ENCODE measurements at places on chromosomes 13 and 19.

- no peak overlapping the region for H3K27ac ChIP-seq
- no peak for DNase-seq
- H3K36me3 ChIP-seq, result no peaks in the 10 kb centered on the region
- no peaks in the 10 kb centered on the region for H3K27me3 ChIP-seq
Measured at GRCh38 chr19:46591254-46591653, 9.9 kb upstream of the CALM3 start.

DNA sequence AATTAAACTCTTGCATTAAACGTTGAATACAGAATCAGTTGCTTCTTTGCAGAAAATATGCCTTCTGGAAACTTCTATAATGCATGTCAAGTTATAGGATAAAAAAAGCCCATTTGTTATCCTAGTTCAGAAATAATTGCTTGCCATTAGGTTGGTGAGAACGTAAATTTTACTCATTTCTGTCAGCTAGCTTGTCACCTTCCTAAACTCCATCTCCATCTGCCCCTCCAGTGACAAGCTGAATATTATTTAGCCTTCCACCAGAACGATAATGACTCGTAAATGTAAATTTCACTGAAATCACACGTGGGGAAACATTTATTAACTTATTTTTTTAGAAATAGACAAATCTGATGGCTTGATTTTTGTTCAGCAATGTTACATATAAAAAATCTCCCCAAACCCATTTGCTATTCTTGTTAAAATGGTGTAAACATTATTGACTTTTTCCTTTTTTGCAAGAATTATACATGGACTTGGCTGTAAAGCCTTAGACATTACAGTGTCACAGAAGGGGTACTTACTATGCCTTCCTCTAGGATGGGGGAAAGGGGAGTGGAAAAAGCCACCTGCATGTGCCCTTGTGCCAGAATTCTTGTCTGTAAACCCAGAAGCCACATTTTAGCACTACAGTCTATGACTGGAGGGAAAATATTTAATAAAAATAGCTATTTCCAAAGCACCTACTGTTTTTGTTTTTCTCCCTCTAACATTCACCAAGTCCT is 326.8 kb downstream of the OXGR1 start:
- H3K27ac ChIP-seq, result no peak overlapping the region
- no peak overlapping the region for H3K4me3 ChIP-seq
- no peaks in the 10 kb centered on the region for H3K4me1 ChIP-seq
- H3K36me3 ChIP-seq, result no peaks in the 10 kb centered on the region
- no peaks in the 10 kb centered on the region for H3K27me3 ChIP-seq
- DNase-seq, result no peak

DNA sequence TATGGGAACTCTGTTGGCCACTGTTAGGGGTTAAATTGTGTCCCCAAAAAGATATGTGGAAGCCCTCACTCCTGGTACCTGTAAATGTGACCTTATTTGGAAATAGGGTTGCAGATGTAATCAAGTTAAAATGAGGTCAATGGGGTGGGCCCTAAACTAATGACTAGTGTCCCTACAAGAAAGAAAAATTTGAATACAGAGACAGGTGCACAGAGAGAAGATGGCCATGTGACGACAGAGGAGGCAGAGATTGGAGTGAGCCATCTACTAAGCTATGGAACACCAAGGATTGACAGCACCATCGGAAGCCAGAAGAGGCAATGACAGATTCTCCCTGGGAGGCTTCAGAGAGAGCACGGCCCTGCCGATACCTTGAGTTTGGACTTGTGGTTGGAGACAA is 16.5 kb downstream of the POU2F2 start:
- peaks cover 15% of the 10 kb centered on the region for H3K4me1 ChIP-seq
- peaks cover 44% of the 10 kb centered on the region for H3K36me3 ChIP-seq
- H3K27me3 ChIP-seq, result no peaks in the 10 kb centered on the region
- peak overlapping the region; percentile 33 for H3K27ac ChIP-seq
- H3K4me3 ChIP-seq, result no peak overlapping the region

GRCh38 chr19:44738603-44739558 is 9.6 kb upstream of the BCL3 start:
- H3K27ac ChIP-seq, result no peak overlapping the region
- DNase-seq, result peak; percentile 19
- H3K36me3 ChIP-seq, result no peaks in the 10 kb centered on the region
- no peak overlapping the region for H3K4me3 ChIP-seq
- H3K27me3 ChIP-seq, result no peaks in the 10 kb centered on the region

DNA sequence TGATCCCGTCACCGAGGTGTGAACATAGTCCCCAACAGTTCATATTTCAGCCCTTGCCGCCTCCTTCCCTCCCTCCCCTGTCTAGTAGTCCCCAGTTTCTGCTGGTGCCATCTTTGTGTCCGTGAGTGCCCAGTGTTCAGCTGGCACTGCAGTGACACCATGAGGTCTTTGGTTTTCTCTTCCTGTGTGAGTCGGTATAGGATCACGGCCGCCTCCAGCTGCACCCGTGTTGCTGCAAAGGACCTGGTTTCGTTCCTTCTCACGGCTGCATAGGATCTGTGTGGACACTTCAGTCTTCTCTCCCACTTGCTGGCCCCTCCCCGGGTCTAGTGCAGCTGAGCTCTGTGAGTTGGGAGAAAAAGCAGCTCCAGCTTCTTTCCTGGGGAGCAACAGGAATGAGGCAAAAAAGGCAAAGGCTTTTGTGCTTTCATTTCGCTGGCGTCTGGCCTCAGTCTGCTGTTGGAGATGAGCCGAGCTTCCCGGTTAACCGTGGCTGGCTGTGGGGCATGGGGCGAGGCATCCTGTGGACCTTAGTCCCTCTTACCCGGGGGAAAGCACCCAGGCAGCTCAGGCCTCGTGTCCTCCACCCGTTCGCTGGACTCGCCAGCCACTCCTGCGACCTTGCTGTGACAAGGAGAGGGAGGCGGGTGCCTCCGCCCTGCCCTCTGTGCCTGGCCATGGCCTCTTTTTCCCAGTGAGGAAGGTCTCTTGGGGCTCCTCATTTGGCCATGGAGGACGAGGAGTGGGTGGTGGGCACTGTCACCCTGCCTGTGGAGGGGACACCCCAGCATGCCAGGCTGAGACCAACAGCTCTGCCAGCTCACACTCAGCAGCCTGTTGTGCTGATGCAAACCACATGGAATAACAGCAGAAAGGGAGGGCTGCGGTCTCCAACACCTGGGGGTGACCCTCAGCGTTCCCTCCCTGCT is 196.5 kb downstream of the TEX29 start:
- H3K4me1 ChIP-seq, result no peaks in the 10 kb centered on the region
- no peak overlapping the region for H3K27ac ChIP-seq
- no peak for DNase-seq
- H3K36me3 ChIP-seq, result no peaks in the 10 kb centered on the region

DNA sequence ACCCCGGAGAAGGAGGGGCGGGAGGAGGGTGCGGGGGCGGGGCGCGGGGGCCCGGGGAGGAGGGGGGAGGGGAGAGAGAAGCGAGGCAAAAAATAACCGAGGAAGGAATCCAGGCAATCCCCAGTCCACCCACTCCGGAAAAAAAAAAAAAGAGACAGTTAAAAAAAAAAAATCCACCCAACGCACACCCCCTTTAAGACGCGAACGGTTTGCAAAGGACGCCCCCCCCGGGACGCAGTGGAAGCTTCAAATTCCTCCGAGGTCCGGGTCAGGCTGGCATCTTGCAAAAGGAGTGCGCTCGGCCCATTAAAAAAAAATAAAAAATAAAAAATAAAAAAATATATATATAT is at the start of gene CACNA1A:
TSS of gene CACNA1A (minus strand) at position 9 of the 350 bp plus-strand sequence. CDS start 255 bp downstream, outside the sequence.
- no peaks in the 10 kb centered on the region for H3K36me3 ChIP-seq
- DNase-seq, result no peak
- H3K27ac ChIP-seq, result no peak within 1 kb of the TSS
- H3K27me3 ChIP-seq, result peaks cover 16% of the 10 kb centered on the region
- H3K4me3 ChIP-seq, result no peak within 1 kb of the TSS

DNA sequence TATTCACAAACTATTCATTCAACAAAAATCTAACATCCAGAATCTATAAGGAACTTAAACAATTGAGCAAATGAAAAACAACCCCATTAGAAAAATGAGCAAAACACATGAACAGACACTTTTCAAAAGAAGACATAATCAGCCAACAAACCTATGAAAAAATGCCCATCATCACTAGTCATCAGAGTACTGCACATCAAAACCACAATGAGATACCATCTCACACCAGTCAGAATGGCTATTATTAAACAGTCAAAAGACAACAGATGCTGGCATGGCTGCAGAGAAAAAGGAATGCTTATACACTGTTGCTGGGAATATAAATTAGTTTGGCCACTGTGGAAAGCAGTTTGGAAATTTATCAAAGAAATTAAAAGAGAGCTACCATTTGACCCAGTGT is 487.6 kb downstream of the GPC6 start:
- H3K27ac ChIP-seq, result no peak overlapping the region
- no peaks in the 10 kb centered on the region for H3K27me3 ChIP-seq
- DNase-seq, result no peak
- no peaks in the 10 kb centered on the region for H3K36me3 ChIP-seq

GRCh38 chr19:41350735-41351338 is 2.9 kb downstream of the TGFB1 start:
- H3K27me3 ChIP-seq, result no peaks in the 10 kb centered on the region
- H3K27ac ChIP-seq, result peak overlapping the region; percentile 90
- peak overlapping the region; percentile 90 for H3K4me3 ChIP-seq
- H3K4me1 ChIP-seq, result peaks cover 65% of the 10 kb centered on the region

- no peaks in the 10 kb centered on the region for H3K36me3 ChIP-seq
- H3K4me1 ChIP-seq, result no peaks in the 10 kb centered on the region
- no peak overlapping the region for H3K4me3 ChIP-seq
Measured at GRCh38 chr13:45949161-45949560, 97.6 kb upstream of the SIAH3 start.

- no peaks in the 10 kb centered on the region for H3K27me3 ChIP-seq
- H3K27ac ChIP-seq, result no peak overlapping the region
- no peak for DNase-seq
- peaks cover 9% of the 10 kb centered on the region for H3K4me1 ChIP-seq
Measured at GRCh38 chr19:38298821-38299680, 5.0 kb upstream of the C19orf33 start.

DNA sequence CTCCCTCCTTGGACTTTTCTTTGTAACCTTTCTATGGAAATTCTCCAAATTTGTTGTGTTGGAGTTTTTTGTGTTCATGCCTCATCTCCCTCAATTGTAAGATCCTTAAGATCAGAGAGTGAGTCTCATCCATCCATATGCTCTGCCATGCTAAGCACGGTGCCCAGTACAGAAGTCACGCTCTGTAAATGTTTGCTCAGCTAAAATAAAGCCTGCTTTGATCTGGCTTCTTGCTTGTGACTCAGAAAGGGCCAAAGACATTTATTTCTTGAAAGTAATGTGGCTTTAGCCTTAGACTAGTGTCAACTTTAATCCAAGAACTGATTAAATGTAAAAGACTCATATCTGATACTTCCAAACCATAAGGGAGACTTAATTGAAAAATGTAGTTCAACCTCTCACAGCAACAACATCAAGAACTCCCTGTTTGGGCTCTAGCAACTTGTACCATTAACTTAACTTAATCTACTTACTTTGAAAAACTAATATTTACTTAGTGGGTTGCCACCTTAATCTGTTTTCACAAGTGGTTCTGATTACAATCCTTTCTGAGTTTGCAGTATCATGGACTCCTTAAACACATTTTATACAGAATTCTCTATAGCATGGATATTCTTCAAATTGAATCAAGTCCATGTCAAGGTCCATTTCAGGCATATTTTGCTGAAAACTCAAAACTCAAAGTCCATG is 100.2 kb downstream of the KL start:
- no peak overlapping the region for H3K27ac ChIP-seq
- H3K27me3 ChIP-seq, result no peaks in the 10 kb centered on the region
- H3K36me3 ChIP-seq, result no peaks in the 10 kb centered on the region
- peaks cover 3% of the 10 kb centered on the region for H3K4me1 ChIP-seq
- DNase-seq, result no peak
- H3K4me3 ChIP-seq, result no peak overlapping the region

DNA sequence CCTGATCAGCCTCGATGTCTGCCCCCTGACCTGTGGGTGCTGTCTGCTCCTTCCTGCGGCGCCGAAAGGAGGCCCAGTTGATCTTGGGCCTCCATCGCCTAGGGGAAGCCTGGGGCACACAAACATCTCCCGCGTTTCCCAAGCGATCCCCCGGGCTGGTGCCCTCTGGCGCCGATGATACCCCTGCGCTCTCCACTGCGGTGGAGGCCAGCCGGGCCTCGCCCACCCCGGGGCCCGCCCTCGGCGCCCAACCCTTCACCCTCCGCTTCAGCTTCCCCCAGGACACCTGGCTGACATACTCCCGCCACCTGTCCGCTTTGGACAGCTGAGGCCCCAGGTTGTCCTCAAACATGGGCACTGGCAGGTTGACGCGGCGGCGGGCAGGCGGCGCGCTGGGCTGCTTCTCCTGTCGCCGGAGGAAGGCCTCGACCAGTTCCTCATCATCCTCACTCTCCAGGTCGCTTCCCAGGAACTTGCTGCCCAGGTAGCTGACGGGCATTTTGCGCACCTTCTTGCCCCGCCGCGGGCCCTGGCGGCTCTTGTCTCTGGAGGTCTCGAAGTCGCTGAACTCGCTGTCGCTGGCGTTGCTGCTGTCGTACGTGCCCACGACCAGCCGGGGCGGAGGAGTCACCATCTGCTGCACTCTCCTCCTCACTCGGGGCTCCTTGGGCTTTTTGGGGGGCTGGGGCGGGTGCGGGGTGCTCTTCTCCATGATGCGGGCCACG is 1.3 kb downstream of the CCDC8 start:
- no peak for DNase-seq
- peaks cover 42% of the 10 kb centered on the region for H3K27me3 ChIP-seq
- H3K27ac ChIP-seq, result no peak overlapping the region
- H3K4me3 ChIP-seq, result no peak overlapping the region

DNA sequence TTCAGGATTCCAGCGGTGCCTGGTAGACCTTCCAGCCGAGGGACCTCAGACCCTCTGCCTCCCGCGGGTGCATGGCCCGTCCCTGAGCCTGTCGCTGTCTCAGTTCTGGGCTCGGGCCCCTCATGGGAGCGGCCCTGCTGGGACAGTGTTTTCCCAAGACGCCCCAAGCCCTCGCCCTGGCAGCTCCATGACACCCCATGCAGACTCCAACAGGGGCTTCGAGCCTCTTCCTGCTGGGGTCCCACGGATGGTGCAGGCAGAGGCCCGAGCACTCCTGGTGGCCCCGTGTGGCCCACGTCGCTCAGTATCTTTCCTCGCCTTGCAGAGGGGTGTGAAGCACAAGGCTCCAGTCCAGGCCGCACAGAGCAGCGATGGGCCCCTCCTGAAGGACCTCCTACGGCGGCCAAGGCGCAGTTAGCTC is 88.8 kb upstream of the MCF2L start:
- H3K27me3 ChIP-seq, result no peaks in the 10 kb centered on the region
- DNase-seq, result no peak
- peaks cover 18% of the 10 kb centered on the region for H3K36me3 ChIP-seq
- no peak overlapping the region for H3K27ac ChIP-seq
- no peak overlapping the region for H3K4me3 ChIP-seq

Measured in natural killer cell (primary cell).